ENCODE measurements at places on chromosomes 6 and 20.

DNA sequence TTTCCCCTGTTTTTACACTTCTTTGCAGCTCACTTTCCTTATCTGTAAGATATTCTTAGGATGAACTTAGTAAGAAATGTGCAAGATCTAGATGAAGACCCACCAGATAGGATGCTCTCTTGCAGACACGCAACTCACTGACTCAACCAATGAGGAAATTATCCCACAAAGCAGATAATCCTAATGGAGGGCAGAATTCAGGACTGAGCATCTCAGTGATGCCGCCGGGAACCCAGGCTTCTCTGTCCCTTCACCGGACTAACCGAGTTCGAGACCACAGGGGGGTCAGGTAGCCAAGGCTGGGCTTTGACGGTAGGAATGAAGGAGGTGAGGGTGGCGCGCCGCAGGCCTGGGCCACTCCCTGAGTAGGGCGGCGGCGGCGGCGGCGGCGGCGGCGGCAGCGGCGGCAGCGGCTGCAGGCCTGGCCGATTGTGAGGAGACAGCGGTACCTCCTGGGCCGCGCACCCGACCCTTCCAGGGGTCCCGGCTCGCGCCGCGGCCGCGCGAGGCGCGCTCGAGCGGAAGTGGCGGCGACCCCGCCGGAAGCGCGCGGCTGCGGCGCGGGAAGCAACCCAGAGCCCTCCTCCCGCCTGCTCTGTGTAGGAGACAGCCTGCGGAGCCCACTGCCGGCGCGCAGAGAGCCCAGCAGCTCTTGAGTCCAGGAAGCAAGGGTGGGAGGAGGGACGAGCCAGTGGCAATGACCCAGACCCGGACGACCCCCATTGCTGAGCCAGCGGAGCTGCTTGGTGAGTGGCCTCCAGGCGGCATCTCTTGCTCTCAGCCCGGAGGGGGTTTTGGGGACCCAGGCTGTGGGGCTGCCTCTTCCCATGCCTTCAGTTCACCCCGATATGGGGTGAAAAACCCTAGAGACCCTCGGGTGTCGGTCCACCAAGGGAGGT lies at the start of gene KHDC1:
Gene KHDC1 (minus strand): TSS at position 526 of the 899 bp plus-strand sequence. CDS start 20,679 bp downstream, outside the sequence.
- peak; percentile 76 for DNase-seq

GRCh38 chr6:156645097-156645496 lies 132.1 kb upstream of the ARID1B start:
- DNase-seq: no peak

DNA sequence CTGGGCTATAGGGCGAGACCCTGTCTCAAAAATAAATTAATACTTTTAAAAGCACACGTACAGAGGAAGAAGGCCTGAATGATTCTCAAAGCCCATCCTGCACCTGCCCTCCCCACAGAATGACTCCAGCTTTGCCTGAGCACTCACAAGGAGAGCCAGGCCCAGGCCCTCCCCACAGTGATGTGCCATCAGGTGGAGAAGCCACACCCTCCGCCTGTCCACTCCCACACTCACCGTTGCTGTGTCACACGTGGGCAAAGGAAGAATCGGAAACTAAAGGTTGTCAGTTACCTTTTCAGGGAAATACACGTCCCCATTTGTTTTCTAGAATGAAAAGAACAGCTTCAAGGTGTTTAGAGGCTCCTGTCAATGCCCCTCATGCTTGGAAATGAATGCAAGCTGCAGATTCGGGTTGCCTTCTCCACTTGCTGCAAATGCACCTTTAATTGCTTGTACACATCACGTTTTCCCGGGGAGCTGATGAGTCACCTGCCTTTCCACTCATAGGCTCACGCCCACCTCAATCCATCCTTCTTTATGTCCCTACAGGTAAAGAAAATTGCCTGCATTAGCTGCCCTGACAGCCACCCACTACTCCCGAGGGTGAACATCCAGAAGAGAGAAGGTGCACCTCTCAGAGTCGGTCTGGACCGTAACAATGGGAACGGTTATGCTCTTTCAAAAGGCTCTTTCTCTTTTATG lies 45.5 kb upstream of the AFDN start:
- DNase-seq: no peak

- DNase-seq: no peak
Observed at GRCh38 chr6:56148488-56149186, 98.7 kb downstream of the COL21A1 start.

DNA sequence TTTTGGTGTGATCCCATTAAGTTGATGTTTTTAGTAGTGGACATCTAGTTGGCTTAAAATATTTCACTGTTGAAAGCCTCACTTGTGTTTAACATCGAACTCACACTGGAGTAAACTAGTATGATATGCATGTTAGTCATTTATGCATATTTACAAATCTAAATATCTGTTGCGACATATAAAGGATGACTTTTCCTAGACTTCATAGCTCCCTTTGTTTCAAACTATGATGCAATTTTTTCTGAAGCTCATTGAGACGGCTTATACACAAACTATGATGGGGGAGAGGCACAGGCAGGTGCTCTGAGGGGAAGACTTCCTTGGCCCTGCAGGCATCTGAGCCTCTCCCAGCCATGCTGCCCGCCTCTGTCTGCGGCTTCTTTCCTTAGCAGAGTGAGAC lies 11.8 kb upstream of the FOXC1 start:
- no peak for DNase-seq

DNA sequence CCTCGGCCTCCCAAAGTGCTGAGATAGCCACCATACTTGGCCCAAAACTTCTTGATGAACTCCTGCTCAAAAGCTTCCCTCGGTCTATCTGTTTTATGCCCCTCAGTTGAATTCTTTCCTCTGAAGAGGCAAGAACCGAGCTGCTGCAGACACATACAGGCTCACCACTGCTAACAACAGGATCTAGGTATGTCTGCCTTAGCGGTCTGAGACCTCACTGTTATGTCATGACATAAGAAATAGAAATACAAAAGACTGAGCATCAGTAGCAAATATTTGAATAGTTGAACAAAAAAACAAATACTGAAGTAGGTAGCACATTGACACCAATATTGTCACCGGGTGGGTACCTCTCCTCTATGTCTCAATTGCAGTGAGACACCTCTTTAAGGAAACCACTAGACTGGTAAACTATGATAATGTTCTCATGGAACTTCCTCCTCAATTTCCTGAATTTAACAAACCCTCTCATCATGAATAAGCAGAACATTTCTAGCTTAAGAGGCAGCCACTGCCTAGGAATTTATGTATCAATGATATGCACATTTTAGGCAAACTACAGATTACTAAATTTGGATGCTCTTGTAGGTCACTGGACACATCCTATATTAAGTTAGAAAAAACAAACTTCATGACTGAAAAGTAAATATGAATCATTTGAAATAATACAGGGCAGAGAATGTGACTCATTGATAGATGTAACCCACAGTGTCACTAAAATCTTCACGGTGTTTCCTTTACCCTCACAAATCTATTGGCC lies 9.4 kb upstream of the STXBP5 start:
- no peak for DNase-seq

GRCh38 chr6:155340464-155341129 lies 26.3 kb upstream of the TFB1M start:
- DNase-seq: no peak

DNA sequence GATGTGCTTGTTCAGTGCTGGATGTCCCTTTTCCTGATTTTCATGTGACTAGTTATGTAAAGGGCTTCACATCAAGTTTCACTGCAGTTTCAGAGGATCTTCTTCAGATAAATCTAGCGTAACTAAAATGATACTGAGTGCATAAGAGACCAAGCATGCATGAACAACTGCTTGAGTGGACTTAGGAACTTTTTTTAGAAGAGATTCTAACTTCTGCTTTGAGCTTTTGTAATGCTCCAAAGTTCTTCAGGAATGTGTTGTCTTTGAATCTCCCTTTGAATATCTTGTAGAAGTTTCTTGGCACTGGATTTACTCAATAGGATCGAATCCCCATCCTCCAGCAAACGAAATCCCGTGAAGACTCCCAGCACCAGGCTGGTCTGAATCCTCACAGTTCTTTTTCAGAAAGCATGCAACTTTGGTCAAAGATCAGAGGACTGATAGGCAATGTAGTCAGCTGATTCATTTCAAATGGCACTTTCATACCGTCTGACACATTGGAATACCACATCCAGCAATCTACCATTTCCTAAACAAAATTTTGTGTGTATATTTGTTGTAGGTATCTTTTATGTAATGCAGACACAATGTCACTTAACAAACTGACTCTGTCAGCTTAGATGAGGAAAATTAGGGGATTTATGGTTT lies 33.2 kb downstream of the ENPP1 start:
- no peak for DNase-seq

DNA sequence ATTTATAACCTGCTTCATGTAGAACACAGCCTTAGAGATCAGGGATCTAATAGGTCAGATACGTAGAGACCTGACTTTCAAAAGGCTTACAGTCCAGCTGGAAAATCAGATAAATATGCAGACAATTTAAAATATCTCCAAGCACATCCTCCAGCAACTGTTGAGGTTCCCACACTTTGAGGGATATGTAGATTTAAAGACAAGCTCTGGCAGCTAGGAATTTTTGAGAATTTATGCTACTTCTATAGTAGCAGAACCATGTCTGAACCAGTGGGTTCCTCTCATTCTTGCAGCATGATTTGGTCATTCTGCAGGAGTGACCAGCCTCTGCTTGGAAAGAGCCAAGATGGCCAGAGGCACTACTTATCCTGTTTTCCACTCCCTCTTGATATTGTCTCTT lies 60.5 kb downstream of the CYB5R4 start:
- DNase-seq: no peak

GRCh38 chr6:52422156-52422555 lies 2.0 kb downstream of the EFHC1 start:
- DNase-seq: no peak

DNA sequence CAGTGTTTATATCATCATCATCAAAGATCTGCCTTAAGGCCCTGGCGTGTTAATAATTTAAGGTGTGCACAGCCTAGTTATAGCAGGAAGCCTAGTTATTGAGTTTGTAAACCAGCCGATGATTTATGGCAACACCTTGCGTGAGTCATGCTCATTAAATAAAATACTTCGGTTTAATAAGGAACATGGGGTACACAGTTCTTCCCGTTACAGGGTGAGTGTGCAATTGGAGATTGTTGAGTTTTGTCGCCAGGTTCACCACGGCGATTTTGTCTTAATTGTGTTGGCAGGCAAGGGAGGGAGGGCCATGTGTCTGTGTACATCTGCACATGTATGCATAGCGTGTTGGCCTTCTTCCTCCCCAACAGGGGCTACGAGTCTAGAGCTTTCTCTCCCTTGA lies 104.0 kb downstream of the TFAP2A start:
- no peak for DNase-seq

GRCh38 chr6:157407646-157408045 lies 26.7 kb downstream of the ZDHHC14 start:
- DNase-seq: no peak

DNA sequence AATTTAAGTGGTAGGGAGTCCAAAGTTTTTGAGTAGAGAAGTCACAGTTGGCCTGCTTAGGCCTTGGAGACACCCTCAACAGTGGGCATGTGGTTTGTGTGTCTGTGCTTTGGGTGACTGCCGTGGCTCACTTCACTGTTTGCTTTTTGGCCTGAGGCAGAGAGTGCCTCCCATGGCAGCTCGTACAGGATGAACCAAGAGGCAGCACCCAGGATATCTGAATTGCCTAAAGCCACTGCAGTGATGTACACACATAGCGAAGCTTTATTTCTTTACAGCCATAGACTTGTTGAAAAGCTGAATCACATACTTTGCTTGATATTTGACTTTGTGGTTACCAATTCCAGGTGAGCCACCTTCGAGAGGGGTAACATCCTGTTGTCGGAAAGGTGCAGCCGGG lies 21.6 kb downstream of the RREB1 start:
- DNase-seq: no peak

DNA sequence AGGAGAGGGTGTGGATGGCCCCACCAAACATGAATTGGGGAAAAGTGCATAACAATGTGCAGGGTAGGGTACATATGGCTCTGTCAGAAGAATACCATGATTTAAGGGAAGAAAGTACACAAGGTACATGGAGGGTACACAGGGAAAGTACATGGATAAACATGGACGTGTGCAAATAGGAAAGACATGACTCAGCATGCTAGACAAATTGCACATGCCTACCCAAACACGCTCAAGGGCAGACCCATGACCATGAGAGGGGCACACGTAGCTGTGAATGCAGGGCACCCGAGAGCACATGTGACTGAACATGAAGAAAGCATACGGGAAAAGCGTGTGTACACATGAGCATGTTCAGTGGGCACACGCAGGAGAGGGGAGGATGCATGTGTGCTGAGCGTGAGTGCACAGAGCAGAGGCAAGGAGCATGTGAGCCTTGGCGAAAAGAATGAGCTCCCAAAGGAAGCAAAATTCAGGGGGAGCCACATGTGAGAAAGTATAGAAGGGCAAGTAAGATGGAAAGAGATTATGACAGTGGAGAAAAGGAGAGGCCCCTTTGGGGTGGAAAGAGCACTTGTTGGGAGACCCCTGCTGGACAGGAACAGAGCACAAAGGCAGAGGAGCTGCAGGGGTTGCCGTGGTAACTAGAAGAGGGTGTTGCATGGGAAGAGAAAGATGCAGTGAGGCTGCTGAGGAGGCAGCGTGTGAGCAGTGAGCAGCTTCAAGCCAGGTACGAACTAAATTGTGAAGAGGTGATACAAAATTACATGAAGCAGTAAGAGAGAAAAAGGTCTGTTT lies 17.8 kb downstream of the OR2H2 start:
- DNase-seq: no peak

- DNase-seq: peak; percentile 64
Observed at GRCh38 chr20:53162251-53162835, 190.2 kb downstream of the TSHZ2 start.

DNA sequence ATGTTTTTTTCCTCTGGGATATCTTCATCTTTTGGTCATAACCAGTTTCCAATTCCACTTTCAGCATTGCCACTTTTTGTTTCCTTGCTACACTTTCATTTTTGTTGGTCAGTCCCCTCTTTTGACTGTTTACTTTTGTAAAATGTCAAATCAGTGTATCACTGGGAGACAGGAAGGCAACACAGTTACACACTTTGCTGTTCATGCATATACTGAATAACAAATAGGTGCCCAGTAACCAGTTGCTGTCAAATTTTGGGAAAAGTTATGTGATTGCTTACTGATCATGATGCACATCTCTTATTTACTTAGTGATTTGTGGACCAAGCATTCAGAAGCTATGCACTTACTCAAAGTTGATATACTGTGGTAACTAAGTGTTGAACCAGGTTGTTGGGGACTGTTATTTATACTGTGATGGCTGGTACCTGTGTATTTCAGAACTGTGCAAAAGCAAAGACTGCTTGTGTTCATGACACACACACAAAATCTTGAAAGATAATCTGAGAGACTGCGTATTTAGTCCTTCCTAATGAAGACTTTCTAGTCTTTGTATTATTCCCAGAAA lies 41.0 kb downstream of the ZNF292 start:
- no peak for DNase-seq

DNA sequence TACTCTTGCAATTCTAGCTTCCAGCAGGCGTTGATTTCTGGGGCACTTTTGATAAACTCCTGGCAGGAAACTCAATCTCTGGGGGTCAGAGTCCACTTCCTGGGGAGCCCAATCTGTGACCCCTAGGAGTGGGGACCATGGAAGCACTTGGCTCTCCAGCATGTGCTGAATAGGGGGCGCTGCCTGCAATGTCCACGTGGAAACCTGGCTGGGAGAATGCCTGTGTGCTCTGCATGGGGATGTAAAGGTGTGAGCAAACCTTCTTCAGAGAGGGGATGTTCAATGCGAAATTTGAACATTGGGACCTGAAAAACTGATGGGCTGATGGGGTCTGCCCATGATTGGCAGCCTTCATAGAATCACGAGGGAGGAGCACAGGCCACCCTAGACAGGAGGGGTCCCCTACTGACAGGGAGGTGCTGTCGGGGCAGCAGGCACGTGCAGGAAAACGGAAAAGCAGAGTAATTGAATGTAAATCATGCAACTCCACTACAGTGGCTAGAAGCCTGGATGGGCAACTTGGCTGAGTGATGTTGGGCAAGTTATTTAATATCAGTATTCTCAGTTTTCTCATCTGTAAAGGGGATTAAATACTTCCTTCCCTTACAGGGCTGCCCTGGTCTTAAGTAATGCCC lies 47.8 kb downstream of the CEP43 start:
- no peak for DNase-seq
